Effector memory CD4-positive, alpha-beta T cell (primary cell): ENCODE measurements at places on chromosomes 6 and 20.
A peak's percentile ranks its signal among the peaks of the same experiment; 100 is the strongest.

GRCh38 chr6:84508981-84509380 is 255.4 kb downstream of the TBX18 start:
- DNase-seq, result no peak

DNA sequence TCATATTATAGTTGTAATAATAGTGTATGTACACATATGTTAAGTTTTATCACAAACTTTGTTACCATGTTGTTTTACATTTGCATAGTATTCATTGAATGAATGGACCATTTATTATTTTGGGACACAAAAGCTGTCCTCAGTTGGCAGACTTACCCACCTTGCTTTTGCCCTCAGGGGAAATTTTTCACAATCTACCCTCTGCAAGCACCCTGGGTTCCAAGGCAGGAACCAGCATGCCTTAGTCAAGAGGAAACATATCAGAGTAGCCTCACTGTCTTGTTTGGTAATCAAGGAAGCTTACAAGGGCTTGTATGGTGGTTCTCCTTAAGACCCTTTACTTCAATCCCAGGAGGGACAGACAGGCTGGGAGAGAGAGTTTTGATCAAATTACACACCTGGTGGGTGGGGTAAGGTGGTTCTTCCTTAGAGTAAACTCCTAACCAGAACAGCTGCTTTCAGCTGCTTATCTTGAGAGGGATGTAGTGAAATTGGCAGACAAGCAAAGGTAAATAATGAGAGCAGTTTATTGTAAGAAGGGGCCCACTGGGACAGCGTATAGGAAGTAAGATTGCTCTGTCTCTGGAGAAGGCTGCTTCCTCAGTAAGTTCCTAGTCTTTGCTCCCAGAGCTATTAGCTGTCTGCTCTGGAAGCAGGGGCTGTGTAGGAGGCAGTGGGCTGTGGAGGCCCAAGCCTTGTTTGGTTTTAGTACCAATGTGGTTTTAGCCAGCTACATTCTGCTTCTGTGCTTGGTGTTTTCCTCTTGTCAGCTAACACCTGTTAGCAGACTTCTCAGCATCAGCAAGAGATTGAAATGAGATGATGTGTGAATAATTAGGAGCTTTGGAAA is 31.1 kb downstream of the BRPF3 start:
- no peak for DNase-seq

- no peak for DNase-seq
Observed at GRCh38 chr6:149806127-149806526, 56.6 kb downstream of the PCMT1 start.

GRCh38 chr6:110250838-110251237 is 70.6 kb downstream of the CDC40 start:
- no peak for DNase-seq

DNA sequence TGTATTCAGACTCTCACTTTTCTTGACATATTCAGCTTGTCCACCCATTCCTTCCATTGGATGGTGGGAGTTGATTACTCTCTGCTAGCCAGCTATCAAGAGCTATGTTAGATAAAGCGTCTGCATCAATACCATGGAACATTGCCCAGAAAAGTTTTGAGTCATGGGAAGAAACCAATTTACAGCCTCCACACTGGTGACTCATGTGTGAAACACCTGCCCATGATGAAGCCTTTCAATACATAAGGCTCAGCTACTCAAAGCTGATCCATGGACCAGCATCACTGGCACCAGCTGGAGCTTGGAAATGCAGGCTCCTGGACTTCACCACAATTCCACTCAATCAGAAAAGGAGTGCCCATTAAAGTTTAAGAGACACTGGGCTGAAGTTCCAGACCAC is 16.1 kb downstream of the PLA2G7 start:
- DNase-seq, result no peak

DNA sequence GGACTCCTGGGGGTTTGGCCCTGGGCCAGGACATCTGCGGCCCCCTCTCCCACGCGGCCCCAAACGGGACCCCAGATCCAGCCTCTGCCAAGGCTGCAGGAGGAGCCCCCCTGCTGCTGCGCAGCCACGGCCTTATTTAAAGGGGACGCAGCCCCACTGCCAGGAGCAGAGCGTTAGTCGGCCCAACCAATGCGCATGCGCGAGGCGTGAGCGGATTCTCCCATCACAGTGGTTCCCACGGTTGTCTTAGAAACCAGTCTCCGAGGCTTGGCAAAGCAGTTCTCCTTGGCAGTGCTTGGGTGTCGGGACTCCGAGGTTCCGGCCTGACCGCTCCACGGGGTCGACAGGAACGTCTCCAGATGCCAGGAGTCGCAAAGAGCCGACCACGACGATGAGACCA is 288.3 kb upstream of the ZNF337 start:
- DNase-seq, result no peak

DNA sequence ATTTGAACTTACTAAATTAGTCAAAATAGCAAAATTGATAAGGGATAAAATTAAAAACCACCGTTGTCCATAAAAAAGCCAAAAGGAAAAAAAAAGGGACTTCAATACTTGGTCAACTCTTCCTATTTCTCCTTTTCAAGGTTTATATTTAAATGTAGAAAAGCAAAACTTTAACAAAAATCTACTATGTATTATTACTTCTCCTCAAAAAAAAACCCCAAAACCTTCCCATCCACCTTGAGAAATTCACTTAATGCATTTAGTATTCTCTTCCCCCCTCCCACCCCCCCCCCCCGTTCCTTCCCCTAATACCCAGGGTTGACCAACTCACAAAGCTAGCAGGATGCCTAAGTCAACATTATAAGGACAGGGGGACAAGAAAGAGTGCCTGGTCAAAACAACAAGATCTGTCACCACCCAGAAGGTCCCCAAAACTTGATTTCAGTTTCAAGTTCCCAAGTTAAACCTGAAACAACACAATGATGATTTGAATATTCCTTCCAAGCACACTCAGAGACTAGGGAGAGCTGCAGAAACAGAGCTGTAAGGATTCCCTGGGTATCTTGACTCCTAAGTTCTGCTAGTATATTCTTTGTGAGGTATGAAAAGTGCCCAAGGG is 14.6 kb downstream of the GMDS start:
- DNase-seq, result no peak

- DNase-seq, result no peak
Observed at GRCh38 chr6:66238851-66239250, 531.8 kb upstream of the EYS start.

DNA sequence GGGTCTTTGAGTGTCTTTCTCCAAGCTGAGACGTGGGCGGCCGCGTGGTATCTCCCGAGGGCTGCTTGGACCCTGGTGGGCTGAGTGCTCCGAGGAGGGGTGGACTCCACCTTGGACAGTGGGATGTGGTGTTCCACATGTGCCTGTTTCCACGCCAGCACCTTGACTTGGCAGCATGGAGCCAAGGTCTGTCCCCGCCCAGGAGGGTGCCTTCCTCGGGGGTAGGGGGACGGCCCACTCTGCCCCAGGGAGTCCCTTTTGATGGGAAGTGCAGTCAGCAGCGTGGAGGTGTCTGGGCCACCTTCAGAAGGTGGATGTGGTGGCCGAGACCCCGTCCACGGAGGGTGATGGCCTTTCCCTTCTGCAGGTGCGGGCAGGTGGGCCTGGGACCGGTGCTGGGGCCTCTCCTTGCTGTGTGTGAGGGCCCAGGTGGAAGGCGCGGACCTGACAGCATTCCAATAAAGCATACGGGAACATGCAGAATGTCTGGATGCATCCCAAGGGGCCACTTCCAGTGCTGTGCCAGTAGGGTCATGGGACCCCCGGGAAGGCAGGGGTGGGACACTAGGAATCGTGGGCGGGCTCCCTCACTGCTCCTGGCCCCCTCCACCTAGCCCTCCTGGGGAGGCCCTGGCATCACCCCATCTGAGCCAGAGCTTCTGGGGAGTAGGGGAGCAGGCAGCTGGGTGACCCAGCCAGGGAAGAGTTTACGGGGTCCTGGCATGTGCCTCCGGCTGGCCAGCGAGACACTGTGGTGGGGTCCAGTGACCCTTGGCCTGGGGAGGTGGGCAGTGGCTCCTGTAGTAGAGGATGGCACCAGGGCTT is 3.5 kb upstream of the COL20A1 start:
- no peak for DNase-seq

DNA sequence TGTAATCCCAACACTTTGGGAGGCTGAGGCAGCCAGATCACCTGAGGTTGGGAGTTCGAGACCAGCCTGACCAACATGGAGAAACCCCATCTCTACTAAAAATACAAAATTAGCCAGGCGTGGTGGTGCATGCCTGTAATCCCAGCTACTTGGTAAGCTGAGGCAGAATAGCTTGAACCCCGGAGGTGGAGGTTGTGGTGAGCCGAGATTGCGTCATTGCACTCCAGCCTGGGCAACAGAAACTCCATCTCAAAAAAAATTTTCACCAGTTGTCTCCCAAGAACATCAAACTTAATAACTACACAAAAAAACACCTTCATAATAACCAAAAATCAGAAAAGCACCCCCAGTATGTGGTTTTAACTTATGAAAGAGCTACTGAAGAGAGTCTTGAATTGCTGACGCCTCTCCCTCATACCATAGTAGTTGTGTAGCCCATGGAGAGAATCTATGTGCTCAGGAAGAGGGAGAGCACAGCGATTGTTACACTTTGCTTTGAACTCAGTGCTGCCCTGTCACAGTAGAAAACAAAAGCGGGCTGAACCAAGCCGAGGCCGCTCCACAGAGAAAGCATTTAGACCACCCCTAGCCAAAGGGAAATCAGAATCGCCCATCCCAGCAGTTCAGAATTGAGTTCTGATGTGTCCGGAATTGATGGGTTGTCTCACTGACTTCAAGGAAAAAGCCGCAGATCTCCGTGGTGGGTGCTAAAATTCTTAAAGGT is 42.0 kb upstream of the GMPR start:
- DNase-seq, result no peak

GRCh38 chr20:57682184-57683101 is 27.4 kb downstream of the PMEPA1 start:
- DNase-seq, result no peak

DNA sequence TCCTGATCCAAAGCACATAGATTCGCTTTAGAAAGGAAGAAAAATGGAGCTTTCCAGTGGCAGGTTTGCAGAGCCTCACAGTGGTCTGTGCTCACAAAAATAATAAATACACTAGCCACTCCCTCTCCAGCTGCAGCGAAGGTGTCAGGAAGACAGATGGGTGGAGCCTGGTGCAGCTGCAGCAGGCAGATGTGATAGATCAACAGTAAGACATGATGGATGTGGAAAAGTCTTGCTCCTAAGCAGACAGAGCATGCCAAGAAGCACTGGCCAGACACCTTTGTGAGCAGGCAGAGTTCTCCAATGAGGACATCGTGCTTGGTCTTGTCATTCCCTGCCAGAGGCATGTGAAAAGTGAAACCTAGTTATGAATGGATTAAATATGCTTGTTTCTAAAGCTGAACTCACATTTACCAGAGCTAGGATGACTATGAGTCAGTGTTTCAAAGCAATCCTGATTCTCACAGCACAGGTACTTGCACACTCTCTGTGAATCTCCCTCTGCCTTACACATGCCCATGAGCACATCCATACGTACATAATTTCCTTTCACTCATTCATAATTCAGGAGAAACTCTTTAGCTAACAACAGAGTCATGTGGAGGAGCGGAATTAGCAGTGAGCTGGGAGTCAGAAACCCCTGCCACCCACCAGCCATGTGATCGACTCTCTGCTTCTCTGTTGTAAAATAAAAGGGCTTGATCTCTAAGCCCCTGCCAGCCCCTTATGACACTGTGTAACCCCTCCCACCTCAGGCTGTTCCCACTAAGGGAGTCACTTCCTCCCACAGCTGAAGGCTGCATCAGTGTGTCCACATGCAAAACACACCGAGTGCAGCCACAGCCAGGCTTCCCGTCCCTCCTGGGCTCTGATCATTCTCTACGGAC is 111.2 kb downstream of the SCML4 start:
- no peak for DNase-seq

DNA sequence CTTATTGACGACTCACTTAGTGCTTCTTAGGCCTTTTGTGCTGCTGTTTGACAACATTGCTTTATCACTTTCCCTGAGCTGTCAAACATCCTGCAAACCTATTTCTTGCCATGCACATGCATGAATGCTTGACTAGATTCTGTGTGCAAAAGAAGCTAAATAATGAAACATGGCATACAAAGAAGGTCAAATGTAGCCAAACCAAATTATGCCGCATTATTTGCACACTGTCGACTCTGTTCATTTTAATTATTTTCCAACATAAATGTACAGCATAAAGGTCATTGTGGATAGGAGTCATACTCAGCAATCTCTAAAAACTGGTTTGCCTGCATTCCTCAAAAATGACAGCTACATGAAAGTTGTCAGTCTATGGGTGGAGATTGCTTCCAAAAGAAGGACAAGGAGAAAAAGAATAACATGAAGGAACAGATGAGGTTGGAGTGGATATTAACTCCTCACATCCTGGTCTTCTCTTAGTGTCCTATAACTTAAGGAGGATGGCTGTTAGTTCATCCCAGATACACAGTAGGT is 123.1 kb upstream of the STXBP5 start:
- DNase-seq, result no peak

GRCh38 chr6:111761212-111761611 is 112.0 kb downstream of the FYN start:
- DNase-seq, result no peak

DNA sequence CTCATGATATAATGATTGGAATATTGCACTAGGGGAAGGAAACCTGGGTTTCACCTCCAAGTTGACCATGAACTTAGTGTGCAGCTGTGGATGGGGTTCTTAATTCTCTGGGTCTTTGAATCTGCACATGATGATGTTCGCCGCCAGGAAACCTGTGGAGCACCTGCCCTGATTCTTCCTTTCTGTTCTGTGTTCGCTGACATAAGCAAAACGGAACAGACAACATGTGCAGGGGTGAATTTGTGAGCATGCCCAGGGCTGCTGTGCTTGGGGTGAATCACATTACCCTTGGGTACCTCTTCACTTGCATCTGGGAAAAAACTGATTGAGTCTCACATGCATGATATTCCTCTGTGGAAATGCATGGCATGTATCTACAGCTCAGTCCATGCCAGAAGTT is 48.8 kb downstream of the CAP2 start:
- no peak for DNase-seq

- DNase-seq, result no peak
Observed at GRCh38 chr20:37526238-37526838, 1.3 kb downstream of the BLCAP start.

GRCh38 chr6:40276141-40276540 is 311.0 kb downstream of the LRFN2 start:
- DNase-seq, result no peak

GRCh38 chr6:32933661-32934085 is 7.2 kb downstream of the HLA-DMB start:
- peak; percentile 60 for DNase-seq

- no peak for DNase-seq
Observed at GRCh38 chr6:65707126-65707826, at the start of gene EYS. TSS of gene EYS (minus strand) at chr6:65707226. CDS start at chr6:65495410, 211,816 bp downstream.

- no peak for DNase-seq
Observed at GRCh38 chr20:47843886-47844567, 58.7 kb upstream of the SULF2 start.
